ENCODE measurements at places on chromosomes 1 and 21.

GRCh38 chr1:94597701-94598100, 56.1 kb upstream of the F3 start:
- DNase-seq, result no peak

DNA sequence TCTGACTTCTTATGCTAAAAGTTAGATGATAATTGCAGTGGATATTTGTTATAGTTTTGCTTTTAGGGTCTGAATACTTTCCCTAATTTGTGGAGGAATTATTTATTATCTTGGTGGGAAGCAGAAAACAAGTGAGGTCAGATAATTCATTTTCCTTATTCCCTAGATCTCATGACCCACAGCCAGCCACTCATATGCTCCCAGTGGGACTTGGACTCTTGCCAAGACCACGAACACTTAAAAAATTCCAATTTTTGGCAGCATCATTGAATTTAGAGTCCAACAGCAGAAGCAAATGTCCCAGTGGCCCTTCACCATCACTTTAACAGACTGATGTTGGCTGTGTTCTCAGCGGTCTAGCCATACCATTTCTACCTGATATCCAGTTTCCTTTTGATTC, 204.2 kb downstream of the HMCN1 start:
- DNase-seq, result no peak

GRCh38 chr1:244163861-244164510, 112.9 kb downstream of the ZBTB18 start:
- DNase-seq, result peak; percentile 94

GRCh38 chr1:56973923-56974742, 8.3 kb upstream of the C8B start:
- no peak for DNase-seq
